M059J (cell line): ENCODE measurements at places on chromosomes 12 and 14.

GRCh38 chr14:52011523-52011922 lies 22.2 kb downstream of the RTRAF start:
- no peak for DNase-seq

DNA sequence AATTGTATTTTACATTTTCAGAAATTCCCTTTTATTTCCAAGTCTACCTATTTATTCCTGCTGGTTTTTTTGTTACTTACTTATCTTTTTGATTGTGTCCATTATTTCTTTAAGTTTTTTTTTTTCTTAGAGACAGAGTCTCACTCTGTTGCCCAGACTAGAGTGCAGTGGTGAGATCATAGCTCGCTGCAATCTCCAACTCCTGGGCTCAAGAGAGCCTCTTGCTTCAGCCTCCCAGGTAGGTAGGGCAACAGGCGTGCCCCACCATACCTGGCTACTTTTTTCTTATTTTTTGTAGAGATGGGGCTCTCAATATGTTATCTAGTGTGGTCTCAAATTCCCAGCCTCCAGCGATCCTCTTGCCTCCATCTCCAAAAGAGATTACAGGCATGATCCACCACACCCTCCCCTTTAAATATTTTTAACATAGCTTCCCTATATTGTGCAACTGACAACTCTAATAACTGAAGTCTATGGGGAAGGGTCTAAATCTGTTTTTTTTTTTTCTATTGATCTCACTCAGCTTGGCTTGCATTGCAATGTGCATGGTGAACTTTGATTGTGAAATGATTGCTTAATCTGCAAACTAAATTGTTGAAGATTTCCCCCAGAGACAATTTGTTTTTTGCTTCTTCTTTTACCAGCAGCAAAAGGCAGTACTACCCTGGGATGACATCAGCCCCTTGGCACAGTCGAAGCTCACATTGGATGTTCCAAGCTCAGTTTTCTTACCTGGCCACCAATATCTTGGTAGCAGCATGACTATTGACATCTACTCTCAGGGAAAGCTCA lies 25.7 kb upstream of the COCH start:
- DNase-seq = no peak

DNA sequence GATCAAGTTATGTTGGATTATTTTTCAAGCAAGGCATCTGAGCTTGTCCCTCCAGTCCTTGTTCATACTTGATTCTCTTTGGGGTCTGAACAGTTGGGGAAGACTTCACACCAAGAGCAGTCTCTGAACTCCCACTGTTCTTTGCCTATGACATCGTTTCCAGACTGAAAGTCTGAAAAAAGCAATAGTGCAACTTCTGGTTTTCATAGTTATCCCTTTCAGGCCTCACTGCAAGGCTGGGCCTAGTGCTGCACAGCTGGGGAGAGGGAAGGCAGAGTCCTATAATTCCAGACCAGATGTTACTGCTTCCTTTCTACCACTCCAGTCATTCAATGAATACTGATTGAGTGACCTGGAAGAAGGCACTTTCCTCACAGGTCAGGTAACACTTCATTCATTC lies 187.1 kb upstream of the CCND2 start:
- DNase-seq = no peak

GRCh38 chr12:104462931-104463339 lies 6.2 kb downstream of the CHST11 start:
- no peak for DNase-seq

DNA sequence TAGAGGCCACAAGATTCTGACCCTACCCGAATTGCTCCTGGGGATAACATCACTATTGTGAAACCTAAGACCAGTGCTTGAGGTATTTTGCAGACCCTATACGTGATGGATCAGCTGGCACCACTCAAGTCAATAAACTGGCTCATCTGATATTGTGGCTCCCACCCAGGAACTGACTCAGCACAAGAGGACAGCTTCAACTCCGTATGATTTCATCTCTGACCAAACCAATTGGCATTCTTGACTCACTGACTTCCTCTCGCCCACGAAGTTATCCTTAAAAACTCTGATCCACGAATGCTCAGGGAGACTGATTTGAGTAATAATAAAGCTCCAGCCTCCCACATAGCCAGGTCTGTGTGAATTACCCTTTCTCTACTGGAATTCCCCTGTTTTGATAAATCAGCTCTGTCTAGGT lies 1036.1 kb upstream of the TMEM132C start:
- DNase-seq = peak; percentile 96

DNA sequence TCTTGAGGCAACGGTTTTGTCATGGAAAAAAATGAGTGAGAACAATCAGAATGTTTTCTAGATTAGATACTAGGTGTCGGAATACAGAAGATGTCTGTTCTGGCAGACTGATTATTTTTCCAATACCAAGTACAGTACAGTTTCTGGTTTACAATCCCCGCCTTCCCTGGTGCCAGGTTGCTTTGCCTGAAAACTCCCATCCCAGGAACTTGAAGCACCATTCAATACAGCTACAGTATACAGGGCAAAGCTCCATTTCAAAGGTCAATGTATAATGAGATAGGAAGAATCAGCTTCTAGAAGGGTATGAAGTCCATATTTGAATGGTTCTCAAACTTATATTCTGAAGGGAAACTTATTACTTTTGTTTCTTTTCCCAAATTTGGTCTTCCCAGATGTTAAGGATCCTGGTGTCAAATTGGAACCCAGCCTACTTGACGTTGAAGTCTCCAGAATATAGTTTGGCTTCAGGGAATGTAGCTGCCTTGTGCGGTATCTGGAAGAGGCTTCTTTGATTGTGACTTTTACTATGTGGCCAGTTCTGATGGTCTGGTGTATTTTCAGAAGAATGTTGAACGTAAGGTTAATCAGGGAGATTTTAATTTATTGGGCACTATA lies 238.0 kb upstream of the ATP2B1 start:
- DNase-seq = no peak

DNA sequence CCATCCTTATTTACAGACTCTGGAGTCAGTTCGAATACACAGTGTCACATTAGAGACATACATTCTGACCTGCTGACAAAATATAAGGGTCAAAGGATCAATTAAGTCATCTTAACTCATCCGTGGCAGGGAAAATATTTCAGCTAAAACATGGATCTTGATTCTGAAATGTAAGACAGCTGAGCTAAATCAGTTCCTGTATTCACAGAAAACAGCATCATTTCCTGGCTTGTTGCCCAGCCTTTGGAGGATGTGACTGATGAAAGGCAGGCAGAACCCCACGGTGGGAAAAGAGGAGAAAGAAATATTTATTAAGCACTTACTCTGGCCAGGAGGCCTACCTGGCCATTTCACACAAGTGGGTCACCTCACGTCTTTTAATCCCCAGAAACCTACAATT lies 101.9 kb downstream of the GAS2L3 start:
- peak; percentile 65 for DNase-seq

DNA sequence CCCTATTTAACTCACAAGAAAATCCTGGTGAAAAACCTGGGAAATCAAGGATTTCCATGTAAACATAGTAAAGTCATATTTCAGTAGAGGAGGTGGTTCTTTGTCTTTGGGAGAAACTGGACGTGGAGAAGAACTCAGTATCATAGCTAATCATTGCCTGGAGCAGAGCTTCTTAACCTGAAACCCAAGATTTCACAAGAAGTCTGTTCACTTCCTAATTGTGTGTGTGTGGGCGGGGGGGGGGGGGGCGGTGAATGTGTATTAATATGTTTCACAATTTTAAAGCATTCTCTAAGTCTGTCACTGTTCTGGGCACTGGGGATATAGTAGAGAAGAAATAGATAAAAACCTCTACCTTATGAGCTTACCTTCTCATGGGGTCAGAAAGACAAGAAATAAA lies 96.7 kb upstream of the PPP4R3A start:
- DNase-seq = no peak

DNA sequence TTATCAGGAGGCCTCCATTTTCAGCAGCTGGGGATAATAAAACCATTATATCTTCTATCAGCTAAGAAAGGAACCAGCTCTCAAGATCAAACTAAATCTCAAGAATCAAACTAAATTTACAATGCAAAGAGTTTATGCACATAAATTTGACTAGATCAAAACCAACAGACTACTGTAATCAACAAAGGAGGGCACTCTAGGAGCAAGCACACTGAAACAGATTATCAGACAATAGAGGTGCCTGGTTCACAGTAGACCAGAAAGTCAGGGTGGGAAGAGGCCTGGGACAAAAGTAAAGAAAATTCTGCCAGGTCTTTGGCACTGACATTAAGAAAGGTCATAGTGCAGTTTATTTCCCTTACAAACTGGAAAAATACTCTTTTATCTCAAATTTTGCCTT lies 61.0 kb downstream of the HECTD4 start:
- DNase-seq = no peak

GRCh38 chr12:57852620-57853500 lies 6.3 kb upstream of the CTDSP2 start:
- DNase-seq = no peak

DNA sequence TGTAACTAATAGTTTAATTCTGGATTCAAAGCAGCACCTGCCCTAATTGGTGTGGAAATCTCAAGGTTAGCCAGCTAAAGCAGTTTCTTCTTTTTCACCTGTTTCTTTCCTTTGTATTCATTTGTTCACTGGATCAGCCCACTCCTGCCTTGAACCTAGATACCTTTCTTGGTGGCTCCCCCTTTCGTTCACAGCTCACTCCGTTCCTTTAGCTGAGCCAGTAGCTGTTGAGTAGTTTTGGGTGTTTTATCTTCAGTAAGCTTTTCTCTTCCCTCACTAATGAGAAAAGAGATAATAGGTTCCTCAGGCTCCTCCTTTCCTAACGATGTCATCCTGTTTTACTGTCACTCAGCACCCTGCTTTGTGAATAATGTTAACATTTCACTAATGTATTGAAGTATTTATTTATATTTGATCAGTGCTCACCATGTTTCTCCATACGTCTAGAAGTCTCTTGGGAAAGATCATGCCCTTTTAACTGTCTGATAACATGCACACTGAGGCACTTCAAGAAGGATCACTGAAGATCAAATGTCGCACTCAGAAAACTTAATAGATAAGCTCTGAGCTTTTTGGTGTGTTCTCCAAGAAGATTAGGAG lies 121.1 kb downstream of the TGFB3 start:
- DNase-seq = no peak

DNA sequence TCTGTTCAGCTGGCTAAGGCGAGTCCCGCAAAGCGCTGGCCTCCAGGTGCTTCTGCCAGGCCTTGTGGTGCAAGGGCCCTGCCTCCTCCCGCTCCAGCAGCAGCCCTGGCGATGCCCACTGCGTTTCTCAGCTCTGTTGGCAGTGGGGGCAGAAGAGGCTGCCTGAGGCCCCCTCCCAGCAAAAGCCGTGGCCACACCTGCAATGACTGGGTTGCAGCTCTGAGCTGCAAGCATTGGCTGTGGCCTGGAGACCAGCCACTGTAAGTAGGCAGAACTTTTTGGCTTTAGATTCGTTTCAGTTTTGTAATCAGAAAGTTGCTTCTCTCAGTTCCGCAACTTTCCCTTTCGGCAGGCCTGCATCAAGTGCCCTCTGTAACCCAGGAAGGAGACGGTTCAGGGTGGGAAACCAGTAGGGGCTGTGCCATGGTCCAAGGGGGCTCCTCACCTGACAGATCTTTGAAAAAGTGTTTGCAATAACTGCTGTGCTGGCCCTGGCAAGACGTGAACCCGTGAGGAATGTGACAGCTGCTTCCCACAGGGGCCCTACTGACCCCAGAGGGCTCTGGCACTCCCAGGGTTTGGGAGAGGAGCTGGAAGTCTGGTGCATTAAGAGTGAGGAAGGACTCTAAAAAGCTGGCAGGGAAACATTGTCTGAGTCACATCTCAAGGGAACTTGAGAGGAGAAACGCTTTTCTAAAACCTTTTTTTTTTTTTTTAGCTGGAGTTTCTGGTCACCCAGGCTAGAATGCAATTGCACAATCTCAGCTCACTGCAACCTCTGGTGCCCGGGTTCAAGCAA lies 54.5 kb upstream of the MAX start:
- peak; percentile 85 for DNase-seq

GRCh38 chr14:64688811-64689281 lies 15.4 kb upstream of the PLEKHG3 start:
- no peak for DNase-seq
